Frontal cortex (tissue), 4 donors: ENCODE measurements at places on chromosomes 1 and 21. TPM values are rescaled to one million over a fixed set of nuclear protein-coding genes. Genes with fewer than 3 reads are reported as not detected.

DNA sequence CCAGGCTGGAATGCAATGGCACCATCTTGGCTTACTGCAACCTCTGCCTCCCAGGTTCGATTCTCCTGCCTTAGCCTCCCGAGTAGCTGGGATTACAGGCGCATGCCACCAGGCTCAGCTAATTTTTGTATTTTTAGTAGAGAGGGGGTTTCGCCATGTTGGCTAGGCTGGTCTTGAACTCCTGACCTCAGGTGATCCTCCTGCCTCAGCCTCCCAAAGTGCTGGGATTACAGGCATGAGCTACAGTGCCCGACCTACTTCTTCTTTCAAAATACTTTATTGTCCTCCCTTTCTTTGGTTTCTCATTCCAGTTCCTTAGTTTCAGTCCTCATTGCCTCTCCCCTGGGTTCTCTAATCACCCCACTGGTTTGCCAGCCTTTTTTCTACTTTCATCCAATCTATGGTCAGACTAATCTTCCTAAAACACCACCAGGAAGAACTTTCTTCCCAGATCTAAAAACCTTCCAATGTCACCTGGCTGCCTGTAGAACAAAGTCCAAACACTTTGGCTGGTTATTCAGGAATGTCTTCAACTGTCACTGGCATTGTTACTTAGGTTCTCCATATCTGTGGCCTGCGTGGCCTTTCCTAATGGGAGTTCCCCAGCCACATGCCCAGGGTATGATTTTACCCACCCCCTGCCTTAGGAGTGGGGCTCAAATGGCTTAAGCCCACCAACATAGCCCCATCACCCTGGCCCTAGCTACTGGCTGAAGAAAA, 29.0 kb upstream of the SLC30A1 start:
- no peak for DNase-seq

DNA sequence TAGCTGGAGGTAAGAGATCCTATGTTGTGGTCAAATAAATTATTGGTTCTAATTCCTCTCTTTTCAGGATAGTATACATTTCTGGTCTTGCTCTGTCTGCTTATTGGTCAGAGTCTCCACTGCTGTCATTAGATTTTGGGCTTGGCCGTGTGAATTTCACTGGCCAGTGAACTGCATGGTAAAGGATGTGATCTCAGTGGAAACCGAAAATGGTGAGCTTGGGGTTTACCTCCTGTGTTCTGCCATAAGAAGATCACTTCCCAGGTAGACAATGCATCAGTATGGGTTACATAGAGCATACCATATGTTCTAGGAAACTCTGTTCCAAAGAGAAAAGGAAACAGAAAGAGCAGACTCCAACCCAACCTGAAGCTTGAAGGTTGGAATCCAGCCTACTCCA, 1123.3 kb upstream of the B3GALT2 start:
- no peak for DNase-seq

GRCh38 chr1:153349363-153350320, 1.0 kb upstream of the PGLYRP4 start:
- DNase-seq, result no peak

GRCh38 chr1:115118086-115118485, 28.8 kb upstream of the TSPAN2 start:
- DNase-seq, result no peak

DNA sequence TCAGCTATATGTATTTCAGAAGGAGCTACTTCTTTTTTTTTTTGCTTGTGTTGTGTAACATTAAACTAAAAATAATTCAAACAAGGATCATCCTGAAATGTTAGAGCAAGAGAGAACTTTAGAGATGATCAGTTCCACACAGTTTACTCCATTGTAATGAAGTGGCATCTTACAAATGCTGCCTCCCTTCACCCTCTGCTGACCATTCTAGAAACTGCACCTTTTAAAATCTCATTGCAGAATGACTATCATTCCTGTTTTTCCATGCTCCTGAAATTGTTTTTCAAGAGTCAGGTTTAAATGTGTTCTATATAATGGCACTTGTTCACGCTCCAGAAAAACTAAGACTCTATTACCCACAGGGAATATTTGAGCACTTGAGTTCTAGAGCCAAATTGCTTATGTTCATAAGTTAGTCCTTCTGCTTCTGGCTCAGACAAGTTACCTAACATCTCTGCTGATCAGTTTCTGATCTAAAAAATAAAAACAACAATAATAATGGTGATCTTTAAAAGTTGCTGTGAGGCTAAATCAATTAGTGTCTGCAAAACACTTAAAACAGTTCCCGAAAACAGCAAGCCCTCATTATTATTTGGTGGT, 21.5 kb upstream of the SLC44A5 start:
- DNase-seq, result no peak

DNA sequence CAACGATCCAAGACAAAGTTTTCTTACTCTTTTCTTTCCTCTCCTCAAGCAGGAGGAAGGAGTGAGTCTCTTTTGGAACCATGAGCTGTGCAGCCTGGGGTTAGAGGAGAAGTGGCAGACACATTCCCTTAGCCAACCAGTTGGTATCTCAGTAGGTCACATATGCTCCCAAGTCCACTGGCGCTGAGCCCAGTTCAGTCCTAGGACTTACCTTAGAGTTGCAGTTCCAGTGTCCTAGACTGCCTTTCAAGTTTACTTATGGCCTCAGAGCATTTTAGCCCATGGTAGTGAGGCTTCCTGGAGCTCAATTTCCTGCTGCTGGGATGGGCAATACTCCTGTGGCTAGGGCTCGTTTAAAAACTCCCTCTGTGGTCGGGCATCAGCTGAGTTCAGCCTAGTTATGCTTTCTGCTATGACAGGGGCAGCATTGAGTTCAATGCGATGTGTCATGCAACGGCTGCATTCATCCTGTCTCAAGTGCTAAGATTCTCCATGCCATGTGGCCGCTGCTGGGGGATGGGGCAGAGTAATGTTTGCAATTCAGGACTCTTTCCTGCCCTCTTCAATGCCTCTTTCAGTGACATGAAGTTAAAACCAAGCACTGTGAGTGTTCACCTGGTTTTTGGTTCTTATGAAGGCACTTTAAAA, 103.8 kb downstream of the LRRC7 start:
- DNase-seq, result no peak

- DNase-seq, result no peak
These were observed 57.0 kb downstream of the HIVEP3 start for GRCh38 chr1:41861535-41862383.

GRCh38 chr1:224168859-224169380, 14.1 kb upstream of the DEGS1 start:
- DNase-seq, result no peak

- no peak for DNase-seq
These were observed 2.8 kb downstream of the KCNQ4 start for GRCh38 chr1:40786171-40786994.

- DNase-seq, result no peak
These were observed 14.2 kb downstream of the RIMS3 start for GRCh38 chr1:40651138-40651857.

DNA sequence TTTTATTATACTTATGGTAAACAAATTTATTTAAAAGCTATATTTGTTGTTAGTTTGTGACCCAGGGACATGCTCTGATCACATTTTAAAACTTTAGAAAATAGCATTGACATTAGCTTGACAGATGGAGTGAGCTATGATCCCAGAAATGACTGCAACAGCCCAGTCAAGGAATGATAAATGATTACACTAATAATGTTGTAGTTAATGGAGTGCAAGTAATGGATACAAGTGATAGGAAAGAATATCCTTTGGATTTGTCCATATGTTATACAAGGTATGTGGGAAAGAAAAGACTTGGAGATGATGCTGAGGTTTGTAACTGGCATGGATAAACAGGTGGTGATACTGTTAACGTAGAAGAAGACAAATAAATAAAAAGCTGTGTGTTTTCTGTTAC, 1908.7 kb downstream of the MRPL39 start:
- no peak for DNase-seq

DNA sequence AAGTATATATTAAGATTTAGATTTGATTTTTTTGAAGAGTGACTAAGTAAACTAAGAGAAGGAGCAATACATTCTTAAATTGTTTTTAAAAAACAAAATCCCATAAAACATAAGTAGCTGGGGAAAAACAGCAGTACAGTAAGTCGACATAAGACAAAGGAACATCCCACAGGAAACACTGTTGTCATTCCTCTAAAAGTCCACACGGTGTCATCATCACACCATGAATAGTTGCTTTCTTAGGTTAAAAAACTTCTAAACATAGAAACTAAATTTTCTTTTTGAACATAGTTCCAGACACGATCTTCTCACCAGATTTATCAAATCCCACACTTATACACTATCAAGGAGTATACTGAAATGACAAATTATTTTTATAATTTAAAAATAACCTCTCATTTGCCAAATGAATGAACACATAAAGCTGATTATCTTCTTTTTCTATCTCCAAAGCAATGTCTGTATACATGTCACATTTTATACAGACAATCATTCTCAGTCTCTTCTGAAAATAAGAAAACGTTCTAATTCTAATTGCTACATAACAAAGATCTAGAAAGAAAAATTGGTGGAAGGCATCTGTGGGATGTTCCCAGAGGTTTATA, 15.8 kb downstream of the ODF2L start:
- peak; percentile 34 for DNase-seq

DNA sequence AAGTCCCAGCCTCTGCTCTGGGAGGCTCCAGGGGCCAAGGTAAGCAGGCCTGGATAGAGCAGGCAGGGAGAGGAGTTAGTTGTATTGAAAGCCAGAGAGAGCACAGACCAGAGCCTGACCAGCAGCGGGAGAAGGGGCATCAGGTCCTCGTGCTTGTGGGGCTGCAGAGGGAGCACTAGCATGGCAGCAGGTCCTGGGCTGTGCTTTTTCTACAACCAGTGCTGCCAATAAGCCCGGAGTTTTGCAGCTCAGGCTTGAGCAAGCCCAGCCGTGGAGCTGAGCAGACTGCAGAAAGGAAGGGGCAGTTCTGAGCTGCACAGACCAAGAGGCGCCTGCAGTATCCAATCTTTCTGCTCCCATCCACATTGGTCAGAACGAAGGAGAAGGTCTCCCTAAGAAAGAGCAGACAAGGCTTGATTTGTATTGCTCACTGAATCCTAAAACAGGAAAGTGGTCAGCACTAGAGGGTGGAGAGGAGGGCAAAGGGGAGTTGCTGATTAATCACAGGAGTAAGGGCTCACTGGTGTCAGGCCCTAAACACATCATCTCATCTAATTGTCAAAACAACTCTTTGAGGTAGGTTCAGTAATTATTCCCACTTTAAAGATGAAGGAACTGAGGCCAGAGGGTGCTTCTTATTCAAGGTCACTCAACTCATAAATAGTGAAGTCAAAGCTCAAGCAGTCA, 2.7 kb downstream of the DENND2D start:
- no peak for DNase-seq

DNA sequence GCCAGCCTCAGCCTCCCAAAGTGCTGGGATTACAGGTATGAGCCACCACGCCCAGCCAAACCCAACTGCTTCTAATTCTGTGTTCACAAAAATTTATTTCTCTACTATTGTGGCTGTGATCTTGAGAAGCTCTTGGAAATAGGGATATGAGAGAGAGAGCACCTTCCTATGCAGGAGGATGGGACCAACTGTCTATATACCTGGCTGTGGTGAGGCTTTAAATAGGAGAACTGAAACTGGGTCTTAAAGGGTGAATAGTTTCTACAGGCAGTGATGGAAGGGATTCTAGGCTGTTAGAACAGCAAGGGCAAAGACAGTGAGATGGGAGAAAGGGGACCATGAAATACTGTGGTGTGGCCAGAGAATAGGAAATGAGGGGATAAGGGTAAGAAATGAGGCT, 8.3 kb upstream of the PTCH2 start:
- DNase-seq, result no peak

DNA sequence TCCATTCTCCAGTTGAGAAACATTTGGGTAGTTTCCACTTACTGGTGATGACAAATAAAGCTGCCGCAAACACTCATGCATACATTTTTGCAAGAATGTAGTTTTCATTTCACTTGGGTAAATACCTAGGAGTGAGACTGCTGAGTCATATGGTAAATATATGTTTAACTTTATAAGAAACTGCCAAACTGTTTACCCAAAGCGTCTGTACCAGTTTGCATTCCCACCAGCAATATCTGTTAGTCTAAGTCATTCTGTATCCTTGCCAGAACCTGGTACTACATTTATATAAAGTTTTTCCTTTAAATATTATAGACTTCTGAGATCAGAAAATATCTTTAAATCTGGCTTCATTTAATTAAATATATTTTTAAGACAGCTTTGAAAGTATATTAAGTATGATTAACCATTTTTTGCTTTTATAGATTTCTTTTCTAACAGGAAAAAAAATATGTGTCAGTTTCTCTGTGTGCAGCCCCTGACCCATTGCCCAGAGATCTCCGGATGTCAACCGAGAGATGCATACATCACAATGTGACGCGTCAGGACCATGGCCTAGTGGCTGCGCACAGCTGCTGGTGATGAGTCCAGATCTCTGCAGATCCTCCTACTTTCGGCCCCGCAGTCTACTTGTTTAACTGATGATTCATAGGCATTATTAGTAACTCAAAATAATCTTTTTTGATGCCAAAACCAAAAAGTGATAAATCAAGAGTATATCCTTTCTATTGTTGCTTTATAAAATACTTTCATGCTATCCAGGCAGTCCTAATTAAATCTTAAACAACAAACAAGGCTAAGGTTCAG, 227.1 kb upstream of the MAP1LC3C start:
- DNase-seq, result no peak

DNA sequence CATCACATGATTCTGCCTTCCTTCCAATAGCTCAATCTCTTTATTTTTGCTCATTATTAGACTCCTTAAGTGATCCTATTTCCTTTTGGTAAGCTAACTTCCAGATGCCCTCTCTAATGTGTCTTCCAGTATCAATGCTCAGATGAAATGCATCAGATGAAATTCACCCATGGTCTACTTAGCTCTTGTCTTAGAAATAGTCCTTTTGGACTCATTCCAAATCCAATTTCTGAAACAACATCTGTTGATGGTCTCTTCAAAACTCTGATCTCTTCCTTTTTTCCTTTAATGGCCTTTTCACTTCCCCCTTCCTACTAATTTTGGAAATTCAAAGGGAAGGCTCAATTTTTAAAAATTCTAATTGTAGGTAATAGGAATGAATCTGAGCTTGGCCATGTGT, 81.1 kb upstream of the GREM2 start:
- DNase-seq, result no peak

DNA sequence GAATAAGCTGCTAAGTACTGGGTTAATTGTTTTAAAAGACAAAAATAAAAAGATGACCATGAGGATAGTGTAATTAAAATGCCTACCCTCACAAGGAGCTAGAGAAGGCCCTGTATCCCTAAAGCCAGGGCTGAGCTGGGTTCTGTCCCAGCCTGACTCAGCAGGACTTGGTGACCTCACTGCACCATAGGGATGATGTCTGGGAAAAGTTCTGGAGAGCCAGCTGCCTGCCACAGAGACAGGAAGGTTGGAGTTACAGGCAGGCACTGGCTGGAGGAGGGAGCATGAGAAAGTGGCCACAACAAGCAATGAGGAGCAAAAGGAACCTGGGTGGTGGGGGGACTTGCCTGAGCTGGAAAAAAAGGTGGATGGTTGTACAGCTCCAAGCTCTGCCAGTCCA, 5.7 kb upstream of the TNR start:
- no peak for DNase-seq

The ATAD3C gene
- not detected for total RNA-seq

The GBP2 gene
- total RNA-seq, result not detected

The MRAP gene
- total RNA-seq, result not detected

The CA6 gene
- not detected for total RNA-seq

The SYPL2 gene
- total RNA-seq, result not detected

The ADAM30 gene
- not detected for total RNA-seq

The MAP1LC3C gene
- total RNA-seq, result 0.82 TPM
